ENCODE measurements at places on chromosomes 16 and 17.
A peak's percentile ranks its signal among the peaks of the same experiment; 100 is the strongest.

DNA sequence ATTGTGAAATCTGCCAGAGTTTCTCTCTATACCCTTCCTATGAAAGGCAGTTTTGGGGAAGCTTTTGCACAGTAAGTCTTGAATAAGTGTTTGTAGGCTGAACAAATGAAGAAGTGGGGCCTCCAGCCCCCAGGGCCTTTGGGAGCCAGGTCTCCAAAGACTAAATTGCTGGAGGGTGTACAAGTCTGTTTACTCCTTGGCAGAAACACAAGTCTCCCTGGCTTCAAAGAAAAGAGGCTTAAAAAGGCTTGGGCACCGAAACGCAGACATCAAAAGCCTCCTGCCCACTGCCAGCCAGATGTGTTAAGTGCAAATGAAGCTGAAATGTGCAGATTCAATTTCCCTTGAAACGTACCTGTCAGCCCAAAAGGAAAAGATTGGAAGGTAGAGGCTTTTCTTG, 146.3 kb downstream of the TMEM132E start:
- no peak overlapping the region for H3K4me3 ChIP-seq
- H3K27ac ChIP-seq, result no peak overlapping the region
- DNase-seq, result no peak
- H3K4me1 ChIP-seq, result no peaks in the 10 kb centered on the region
- no peaks in the 10 kb centered on the region for H3K36me3 ChIP-seq
- no peaks in the 10 kb centered on the region for H3K27me3 ChIP-seq

GRCh38 chr17:5780476-5780875, 196.2 kb upstream of the NLRP1 start:
- H3K27ac ChIP-seq, result no peak overlapping the region
- no peaks in the 10 kb centered on the region for H3K36me3 ChIP-seq
- DNase-seq, result no peak
- H3K4me1 ChIP-seq, result peaks cover 8% of the 10 kb centered on the region
- peaks cover 43% of the 10 kb centered on the region for H3K27me3 ChIP-seq

GRCh38 chr16:79677799-79678530, 77.4 kb upstream of the MAF start:
- no peak for DNase-seq
- H3K27me3 ChIP-seq, result no peaks in the 10 kb centered on the region
- no peak overlapping the region for H3K27ac ChIP-seq
- no peaks in the 10 kb centered on the region for H3K4me1 ChIP-seq
- no peak overlapping the region for H3K4me3 ChIP-seq

DNA sequence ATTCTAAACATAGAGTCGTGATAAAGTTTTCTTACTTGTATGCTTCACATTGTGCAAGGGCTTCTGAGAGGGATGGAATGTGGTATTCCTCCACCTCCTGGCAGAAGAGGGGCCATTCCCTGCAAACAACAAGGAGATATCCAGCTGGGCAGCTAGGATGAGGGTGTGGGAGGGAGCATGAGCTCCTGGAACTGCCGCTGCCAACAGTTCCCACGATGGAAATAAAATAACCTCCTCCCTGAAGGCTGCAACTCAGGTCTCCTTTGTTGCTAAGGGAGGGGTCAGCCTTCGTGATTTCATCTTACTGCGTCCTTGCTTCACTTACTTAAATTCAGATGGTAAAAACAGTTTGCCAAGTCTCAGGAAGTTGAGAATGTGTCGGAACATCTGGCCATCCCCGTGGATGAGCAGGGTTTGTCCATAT, 15.6 kb downstream of the PLEKHG4 start:
- H3K27ac ChIP-seq, result no peak overlapping the region
- peaks cover 9% of the 10 kb centered on the region for H3K4me1 ChIP-seq
- H3K27me3 ChIP-seq, result no peaks in the 10 kb centered on the region
- no peaks in the 10 kb centered on the region for H3K36me3 ChIP-seq
- no peak overlapping the region for H3K4me3 ChIP-seq

DNA sequence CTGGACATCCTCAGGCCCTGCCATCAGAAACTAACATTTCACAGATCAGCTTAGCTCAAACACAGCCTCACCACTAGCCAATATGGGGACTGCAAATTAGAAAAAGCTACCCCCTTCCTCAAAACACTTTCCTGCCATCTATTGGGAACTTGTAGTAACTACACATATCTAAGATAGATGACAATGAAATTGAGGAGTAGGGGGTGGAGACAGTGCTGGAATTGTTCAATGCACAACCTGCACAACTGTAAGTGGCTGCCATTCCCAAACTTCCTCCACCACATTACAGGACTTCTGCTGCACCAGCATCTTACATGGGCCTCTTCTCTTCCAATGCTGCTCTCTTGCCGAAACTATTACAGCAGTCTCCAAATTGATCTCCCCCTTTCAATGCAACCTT, 21.9 kb downstream of the AIPL1 start:
- no peak for DNase-seq
- no peak overlapping the region for H3K27ac ChIP-seq
- no peaks in the 10 kb centered on the region for H3K4me1 ChIP-seq
- H3K4me3 ChIP-seq, result no peak overlapping the region
- no peaks in the 10 kb centered on the region for H3K36me3 ChIP-seq

- no peaks in the 10 kb centered on the region for H3K36me3 ChIP-seq
- H3K4me1 ChIP-seq, result no peaks in the 10 kb centered on the region
- no peak overlapping the region for H3K27ac ChIP-seq
- no peak overlapping the region for H3K4me3 ChIP-seq
- DNase-seq, result no peak
Measured at GRCh38 chr16:79988089-79988488, 387.6 kb upstream of the MAF start.

DNA sequence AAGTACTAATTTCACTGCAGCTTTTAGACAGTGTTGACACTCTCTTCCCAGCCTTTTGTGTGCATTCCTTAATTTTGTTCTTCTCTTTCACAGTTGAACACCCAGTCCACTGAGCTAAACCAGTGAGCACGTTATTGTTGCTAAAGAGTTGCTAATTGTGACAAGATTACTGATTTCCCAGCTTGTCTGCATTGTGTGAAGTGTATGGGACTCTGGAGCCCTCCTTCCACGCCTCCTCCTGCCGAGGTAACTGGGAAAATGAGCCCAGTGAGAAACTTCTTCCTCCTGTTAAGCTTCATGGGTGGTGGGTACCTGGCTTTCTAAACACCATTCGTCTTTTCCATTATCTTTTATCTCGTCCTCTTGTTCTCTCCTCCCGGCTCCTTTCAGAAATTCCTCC, 29.8 kb upstream of the DNAH17 start:
- no peak overlapping the region for H3K27ac ChIP-seq
- no peaks in the 10 kb centered on the region for H3K4me1 ChIP-seq
- DNase-seq, result no peak
- H3K36me3 ChIP-seq, result no peaks in the 10 kb centered on the region

DNA sequence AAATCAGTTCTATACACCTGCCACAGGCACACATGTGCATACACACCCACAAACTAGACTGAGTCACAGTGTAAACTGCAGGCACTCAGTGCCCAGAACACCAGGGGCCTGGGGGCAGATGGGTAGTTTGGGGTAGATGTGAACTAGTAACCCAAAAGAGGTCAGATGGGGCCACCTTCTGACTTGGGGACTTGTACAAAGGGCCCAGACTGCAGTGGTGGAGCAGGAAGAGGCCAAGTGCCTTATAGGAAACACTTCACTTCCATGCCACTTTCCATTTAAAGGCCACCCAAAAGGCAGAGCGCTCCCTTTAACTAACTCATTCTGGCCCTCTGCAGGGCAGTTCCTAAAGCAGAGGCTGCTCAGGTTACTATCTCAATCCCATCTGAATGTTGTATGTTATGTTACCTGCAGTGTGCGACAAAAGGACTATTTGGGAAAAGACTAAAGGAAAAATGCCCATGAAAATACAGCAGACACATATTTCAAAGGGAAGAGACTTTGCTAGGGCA, 27.8 kb upstream of the ERN1 start:
- peaks cover 12% of the 10 kb centered on the region for H3K4me1 ChIP-seq
- peaks cover 4% of the 10 kb centered on the region for H3K36me3 ChIP-seq
- no peaks in the 10 kb centered on the region for H3K27me3 ChIP-seq
- H3K27ac ChIP-seq, result no peak overlapping the region

- no peak overlapping the region for H3K4me3 ChIP-seq
- no peak for DNase-seq
Measured at GRCh38 chr16:86495756-86496261, 14.5 kb upstream of the FOXF1 start.

GRCh38 chr16:89056592-89056991, 37.1 kb upstream of the ACSF3 start:
- no peaks in the 10 kb centered on the region for H3K27me3 ChIP-seq
- no peaks in the 10 kb centered on the region for H3K36me3 ChIP-seq
- no peak overlapping the region for H3K27ac ChIP-seq
- no peak overlapping the region for H3K4me3 ChIP-seq
- DNase-seq, result no peak
- H3K4me1 ChIP-seq, result peaks cover 18% of the 10 kb centered on the region

GRCh38 chr16:1182950-1183907, 30.3 kb downstream of the CACNA1H start:
- no peak overlapping the region for H3K4me3 ChIP-seq
- H3K4me1 ChIP-seq, result no peaks in the 10 kb centered on the region
- H3K27me3 ChIP-seq, result no peaks in the 10 kb centered on the region
- H3K27ac ChIP-seq, result no peak overlapping the region

DNA sequence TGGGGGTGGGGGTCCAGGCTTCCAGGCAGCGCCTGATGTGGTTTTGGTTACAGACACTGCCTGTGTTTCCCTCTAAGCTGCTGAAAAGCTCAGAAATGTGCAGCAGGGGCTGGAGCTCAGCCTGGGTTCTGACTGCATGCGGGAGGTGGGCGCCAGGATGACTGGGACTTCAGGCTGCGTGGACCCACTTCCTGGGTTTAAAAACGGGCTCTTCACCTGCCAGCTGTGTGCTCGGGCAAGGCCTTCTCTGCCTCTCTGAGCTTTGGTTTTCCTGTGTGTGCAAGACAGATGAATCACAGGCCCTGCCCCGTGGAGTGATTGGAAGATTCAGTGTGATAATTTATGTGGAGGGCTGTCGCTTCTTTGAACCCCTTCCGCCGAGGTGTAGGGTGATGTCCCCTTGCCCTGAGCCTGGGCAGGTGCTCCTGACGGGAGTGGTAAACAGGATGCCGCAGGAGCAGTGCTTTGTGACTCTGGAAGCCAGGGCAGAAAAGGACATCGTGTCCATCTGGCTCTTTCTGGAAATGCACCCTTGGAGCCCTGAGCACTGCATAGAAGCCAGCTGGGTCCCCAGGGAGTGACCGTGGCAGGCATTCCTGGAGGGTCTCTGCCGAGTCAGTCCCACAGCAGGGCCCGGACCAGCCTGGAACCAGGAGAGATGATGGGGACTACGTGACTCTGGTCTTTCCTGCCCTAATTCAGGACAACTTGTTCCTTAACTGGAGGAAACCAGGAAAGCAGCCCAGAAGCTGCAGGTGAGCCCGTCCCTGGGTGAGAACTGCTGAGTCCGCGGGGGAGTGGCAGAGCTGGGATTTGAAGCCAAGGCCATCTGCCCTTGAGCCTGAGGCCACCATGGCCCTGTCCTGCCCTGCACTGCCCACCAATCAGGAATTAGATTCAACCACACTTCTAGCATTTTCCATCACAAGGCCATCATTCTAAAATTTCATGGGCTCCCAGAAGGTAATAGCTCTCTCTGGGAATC, 28.5 kb upstream of the SLC7A5 start:
- no peaks in the 10 kb centered on the region for H3K27me3 ChIP-seq
- peaks cover 63% of the 10 kb centered on the region for H3K4me1 ChIP-seq
- H3K36me3 ChIP-seq, result no peaks in the 10 kb centered on the region
- H3K4me3 ChIP-seq, result peak overlapping the region; percentile 73
- peak overlapping the region; percentile 95 for H3K27ac ChIP-seq

- H3K4me1 ChIP-seq, result peaks cover 4% of the 10 kb centered on the region
- no peaks in the 10 kb centered on the region for H3K36me3 ChIP-seq
- H3K27ac ChIP-seq, result no peak overlapping the region
- H3K4me3 ChIP-seq, result no peak overlapping the region
- no peaks in the 10 kb centered on the region for H3K27me3 ChIP-seq
Measured at GRCh38 chr17:4919511-4920047, 12.5 kb upstream of the GP1BA start.

- peak within 1 kb of the TSS; percentile 98 for H3K4me3 ChIP-seq
- peak within 1 kb of the TSS; percentile 94 for H3K27ac ChIP-seq
- peaks cover 20% of the 10 kb centered on the region for H3K4me1 ChIP-seq
Measured at GRCh38 chr16:57735755-57736418, at the start of gene KATNB1. Gene KATNB1, plus strand, starts transcription at chr16:57735770. Its CDS starts 1,474 bp downstream, at chr16:57737244.

GRCh38 chr16:287298-287811, 4.4 kb downstream of the PDIA2 start:
- DNase-seq, result no peak
- H3K4me1 ChIP-seq, result no peaks in the 10 kb centered on the region
- no peak overlapping the region for H3K4me3 ChIP-seq
- H3K27ac ChIP-seq, result no peak overlapping the region
- H3K36me3 ChIP-seq, result no peaks in the 10 kb centered on the region
- no peaks in the 10 kb centered on the region for H3K27me3 ChIP-seq

DNA sequence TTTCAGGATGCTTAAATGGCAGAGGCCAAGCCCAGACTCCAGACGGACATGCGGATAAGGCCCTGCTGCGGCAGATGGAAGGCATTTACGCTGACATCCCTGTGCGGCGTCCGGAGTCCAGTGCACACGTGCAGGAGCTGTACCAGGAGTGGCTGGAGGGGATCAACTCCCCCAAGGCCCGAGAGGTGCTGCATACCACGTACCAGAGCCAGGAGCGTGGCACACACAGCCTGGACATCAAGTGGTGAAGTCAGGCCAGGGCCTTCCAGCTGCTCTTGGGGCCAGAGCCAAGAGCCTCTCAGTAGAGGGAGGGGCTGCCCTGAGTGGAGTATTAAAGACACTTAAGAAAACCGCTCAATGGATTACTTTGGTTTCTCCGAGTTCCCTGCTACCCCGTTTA, 29.4 kb downstream of the NARF start:
- no peaks in the 10 kb centered on the region for H3K27me3 ChIP-seq
- no peak overlapping the region for H3K4me3 ChIP-seq
- H3K36me3 ChIP-seq, result peaks cover 9% of the 10 kb centered on the region
- H3K4me1 ChIP-seq, result no peaks in the 10 kb centered on the region
- H3K27ac ChIP-seq, result no peak overlapping the region

DNA sequence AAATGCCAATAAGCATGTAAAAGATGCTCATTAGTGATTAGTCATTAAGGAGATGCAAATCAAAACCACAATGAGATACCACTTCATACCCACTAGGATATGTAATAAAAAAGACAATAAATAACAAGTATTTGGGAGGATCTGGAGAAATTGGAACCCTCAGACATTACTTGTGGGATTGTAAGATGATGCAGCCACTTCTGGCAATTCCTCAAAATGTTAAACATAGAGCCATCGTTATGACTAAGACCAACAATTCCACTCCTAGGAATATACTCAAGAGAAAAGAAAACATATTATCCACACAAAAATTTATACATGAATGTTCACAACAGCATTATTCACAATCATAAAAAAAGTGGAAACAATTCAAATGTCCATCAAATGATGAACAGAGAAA, 336.2 kb upstream of the PMFBP1 start:
- no peak for DNase-seq
- H3K36me3 ChIP-seq, result no peaks in the 10 kb centered on the region
- H3K27me3 ChIP-seq, result no peaks in the 10 kb centered on the region

GRCh38 chr17:1907909-1908698, 78.3 kb downstream of the RPA1 start:
- no peaks in the 10 kb centered on the region for H3K36me3 ChIP-seq
- peaks cover 49% of the 10 kb centered on the region for H3K27me3 ChIP-seq
- peak overlapping the region; percentile 64 for H3K4me3 ChIP-seq
- peaks cover 4% of the 10 kb centered on the region for H3K4me1 ChIP-seq
- peak; percentile 10 for DNase-seq

Measured in activated T-cell treated with anti-CD3 and anti-CD28 coated beads, Interleukin-2, amount 50 U/mL, for 72 hours (primary cell).